T-helper 22 cell (primary cell): ENCODE measurements at places on chromosomes 11 and 22.

DNA sequence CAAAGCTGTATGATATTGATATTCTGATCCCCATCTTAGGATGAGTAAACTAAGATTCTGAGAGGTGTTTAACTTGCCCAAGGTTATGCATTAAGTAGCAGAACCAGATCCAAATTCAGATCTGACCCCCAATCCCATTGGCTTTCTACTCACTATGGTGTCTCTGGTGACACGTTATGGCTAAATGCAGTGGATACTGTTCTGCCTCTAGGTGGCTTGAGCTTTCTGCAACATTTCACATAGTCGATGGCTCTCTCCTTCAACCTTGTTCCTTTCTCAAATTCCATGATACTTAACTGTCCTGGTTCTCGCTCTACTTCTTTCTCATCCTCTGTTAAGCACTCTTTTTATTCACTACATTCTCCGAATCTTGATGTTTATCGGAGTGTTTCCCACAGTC, 9.4 kb downstream of the C11orf97 start:
- DNase-seq: no peak

- no peak for DNase-seq
These were observed 134.7 kb downstream of the JRKL start for GRCh38 chr11:96524475-96524874.

DNA sequence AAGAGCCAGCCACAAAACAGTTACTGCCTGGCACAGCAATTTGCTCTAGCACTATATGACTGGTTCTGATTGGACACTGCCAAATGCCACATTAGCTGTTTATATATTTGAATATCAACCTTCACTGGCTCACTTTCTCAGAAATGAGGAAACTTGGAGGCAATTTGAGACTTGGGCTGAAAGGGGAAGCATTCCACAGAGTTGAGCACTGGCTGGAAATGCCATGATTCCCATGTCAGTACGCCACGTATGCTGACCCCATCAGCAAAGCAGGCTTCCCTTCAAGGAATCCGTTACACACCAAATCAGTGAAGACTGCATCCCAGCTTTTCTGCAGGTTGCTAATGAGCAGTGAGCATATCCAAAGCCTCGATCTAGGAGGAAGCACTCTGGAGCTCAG, 34.7 kb downstream of the GALNT18 start:
- no peak for DNase-seq

- no peak for DNase-seq
These were observed 157.4 kb downstream of the COMMD9 start for GRCh38 chr11:36131721-36132397.

DNA sequence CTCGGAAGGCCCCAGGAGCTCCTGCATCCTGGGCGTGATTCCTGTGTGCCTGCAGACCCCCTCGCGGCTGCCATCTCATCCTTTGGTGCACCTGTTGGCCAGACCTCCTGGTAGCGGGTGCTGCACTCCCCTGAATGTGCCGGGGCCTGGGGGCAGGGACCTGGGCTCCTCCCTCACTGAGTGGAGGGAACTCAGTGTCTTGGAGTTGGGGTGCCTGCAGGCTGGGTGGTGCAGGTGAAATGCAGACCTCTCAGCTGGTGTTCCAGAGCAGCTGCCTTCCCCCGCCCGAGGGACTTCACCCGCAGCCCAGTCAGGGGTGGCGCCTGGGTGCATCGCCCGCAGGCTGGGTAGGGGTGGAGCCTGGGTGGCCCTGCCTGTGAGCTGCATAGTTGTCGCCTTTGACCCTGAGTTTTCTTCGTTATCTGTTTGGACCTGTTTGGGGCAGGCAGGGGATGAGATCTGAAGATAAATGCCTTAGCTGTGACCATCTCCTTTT, 31.4 kb downstream of the LRP5 start:
- DNase-seq: no peak

DNA sequence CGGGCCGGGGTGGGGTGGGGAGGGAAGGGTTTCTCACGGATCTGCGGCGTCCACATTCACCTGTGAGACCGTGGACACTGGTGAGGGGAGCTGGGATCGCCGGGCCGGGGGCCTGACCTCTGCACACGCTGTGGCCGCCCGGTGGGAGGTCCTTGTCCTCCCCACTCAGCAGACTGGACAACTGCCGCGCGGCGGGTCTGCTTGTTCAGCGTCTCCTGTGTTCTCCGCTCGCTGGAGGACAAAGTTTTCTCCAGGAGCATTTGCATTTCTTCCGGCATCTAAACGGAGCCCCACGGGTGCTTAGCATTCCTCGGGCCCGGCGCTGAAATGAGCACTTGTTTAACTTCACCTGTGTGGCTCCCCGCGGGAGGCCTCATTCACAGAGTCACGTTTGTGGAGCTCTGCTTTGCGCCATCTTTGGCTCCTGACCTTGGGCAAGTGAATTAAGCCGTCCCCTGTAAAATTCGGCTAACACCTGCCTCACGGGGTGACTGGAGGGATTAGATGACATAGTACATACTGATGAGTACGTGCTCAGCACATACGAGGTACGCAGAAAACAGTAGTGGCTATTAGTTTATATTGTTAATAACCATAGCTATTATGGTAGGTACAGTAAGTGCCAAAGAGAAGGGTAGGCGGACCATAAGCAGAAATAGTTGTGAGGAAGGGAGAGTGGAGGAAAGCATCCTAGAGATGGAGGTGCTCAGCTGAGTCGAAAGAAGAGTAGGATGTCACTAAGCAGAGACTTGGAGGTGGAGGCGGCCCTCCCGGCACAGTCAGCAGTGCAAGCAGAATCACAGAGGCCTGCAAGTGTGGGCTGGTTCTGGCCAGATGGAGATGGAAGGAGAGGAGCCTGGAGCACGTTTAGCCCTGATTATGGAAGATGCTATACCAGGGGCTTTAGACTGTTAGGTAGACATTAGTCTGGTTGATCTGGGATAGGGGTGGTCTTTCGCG, 885 bp downstream of the TRMU start:
- no peak for DNase-seq

DNA sequence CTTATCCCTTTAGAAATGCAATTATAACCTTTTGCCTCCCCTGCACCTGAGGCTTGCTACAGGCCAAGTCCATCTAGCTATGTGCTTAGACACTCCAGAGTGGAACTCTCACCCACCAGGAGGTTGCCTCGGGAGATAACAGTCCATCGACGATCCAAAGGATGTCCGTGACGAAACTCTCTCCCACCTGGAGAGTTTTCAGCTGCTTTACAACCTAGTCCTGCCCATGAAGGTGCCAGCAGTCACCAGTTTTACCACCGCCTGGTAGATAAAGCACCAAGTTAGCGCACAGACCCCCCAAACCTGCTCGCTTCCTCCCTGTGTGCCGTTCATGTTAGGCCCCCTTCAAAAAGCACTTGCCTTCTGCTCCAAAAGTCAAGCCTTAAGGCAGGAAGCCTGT, 53.1 kb upstream of the SHISAL1 start:
- no peak for DNase-seq

DNA sequence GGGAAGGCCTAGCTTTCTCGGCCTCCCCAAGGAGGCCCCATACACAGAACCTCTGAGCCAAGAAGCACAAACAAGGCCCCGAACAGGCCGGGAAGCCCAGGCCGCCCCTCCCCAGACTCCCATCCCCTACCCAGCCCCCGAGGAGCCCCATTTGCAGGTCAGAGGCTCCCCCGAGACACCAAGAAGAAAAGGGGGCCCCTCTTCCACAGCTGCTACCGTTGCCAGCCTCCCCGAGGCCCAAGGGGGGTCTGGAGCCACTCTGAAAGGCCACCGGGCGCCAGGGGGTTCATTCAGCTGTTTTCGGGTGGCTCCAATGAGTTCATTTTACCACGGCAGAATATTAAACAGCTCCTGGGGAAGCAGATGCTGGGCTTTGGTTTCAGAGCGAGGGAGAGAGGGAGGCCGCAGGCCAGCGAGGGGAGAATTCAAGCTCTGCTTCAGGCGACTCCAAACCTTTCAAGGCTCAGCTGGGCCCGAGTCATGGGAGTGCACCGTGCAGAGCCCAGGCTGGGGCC, 28.5 kb downstream of the MN1 start:
- DNase-seq: no peak

- no peak for DNase-seq
These were observed 484.0 kb downstream of the ETS1 start for GRCh38 chr11:128103278-128103873.

DNA sequence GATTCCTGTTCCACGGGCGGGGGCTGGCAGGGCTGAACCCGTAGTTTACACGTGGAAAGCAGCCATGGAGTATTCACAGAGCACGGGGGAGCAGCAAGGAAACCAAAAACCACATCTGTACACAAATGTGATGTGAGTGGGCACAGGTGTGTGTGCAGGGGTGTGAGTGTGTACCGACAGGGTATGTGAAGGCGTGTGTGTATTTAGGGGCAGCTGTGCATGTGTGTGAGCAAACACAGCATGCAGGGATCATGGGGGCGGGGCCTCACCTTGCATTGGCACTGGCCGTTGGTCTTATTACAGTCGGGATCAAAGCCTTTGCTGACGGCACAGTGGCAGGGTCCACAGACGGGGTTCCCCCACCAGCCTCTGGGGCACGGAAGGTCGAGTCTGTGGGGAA, 58.4 kb downstream of the TRMU start:
- no peak for DNase-seq

DNA sequence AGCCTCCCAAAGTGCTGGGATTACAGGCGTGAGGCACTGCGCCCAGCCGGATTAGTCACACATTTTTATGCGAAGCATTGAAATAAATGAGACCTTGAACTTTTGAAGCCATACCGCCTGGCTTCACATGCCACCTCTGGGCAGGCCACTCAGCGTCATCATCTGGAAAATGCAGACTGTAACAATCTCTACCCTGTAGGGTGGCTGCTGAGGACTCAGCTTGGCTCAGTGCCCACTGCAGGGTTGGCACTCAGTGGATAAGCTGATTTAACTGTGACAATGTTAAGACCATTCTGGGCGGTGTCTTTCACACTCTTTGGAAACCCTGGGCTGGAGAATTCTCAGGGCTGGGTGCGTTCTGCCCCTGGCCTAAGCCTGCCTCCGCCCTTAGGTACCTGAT, 8.5 kb downstream of the SH3BP1 start:
- DNase-seq: no peak

DNA sequence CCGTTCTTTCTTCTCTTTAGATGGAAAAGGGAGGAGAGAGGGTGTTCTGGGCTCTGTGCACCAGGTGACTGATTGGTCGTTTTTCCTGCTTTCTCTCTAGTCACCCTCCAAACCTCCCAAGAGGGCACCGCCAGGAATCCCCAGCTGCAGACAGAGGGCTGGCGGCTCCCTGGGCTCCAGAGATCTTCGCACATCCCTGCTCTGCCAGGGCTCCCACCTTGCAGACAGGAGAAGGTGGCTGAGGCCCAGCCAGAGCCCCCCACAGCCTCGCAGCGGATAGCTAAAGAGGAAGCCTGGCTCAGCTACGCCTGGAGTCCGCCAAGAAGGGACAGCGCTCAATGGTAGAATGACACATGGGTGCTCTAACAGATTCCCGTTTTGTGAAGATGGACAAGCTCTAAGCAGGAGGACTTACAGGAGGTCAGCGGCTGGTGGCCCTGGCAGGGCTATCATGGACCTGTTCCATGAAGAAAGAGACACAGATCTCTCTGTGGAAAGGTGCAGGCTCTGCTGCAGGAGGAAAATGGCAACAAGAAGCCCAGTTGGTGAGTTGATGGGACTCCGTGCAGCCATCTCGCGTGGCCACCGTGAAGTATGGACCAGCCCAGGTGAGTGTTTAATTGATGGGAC, 976.9 kb downstream of the BRD1 start:
- DNase-seq: no peak

DNA sequence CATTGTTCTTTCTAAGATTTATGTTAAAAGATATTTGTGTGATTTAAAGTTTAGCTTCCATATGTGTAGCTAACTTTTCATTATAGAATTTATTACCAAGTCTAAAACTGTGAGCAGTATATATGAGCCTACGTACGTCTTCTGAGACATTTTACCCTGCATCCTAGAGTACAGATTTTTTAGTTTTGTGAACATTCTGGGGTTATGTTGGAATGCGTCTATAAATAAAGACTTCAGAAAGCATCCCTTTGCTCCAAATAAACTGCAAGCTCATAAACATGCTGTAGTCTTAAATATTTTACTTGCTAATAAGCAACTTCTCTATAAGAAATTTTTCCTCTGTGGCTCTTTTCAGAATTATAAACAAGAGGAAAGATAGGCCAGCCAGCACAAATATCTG, 236.5 kb downstream of the DDX10 start:
- DNase-seq: no peak

DNA sequence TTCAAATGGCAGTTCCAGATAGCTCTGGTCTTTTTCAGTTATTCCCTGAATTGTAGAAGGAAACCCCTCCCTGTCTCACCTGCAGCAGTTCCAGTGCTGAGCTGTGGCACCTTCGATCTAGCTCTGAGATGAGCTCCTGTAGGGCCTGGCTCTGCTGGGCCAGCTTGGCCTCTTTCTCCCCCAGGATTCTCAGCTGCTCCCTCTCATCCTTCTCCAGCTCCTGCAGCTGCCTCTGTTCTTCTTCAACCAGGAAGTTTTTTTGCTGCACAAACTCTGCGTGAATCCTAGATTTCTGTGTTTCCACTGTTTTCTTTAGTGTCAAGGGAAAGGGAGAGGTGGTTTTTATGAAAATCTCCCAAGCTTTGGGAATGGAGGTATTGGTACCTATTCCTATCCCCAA, 5.3 kb downstream of the TRIM21 start:
- no peak for DNase-seq

DNA sequence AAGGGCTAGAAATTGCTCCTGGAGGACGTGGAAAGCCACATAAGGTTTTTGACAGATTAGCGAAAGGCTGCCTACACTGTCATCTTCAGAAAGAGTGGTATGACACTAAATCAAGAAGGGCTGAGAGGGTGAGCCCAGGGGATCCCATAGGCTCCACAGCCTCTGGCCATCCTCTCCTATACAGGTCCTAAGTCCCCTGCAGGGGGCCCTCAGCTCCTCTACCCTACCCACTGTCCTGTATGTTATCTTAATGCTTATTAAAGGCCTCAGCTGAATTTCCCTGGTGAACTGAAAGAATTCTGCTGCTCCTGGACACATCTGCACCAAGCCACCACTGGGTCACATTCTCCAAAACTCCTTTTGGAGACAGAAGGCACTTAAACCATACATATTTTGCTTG, 7.9 kb downstream of the KLHL22 start:
- DNase-seq: no peak

DNA sequence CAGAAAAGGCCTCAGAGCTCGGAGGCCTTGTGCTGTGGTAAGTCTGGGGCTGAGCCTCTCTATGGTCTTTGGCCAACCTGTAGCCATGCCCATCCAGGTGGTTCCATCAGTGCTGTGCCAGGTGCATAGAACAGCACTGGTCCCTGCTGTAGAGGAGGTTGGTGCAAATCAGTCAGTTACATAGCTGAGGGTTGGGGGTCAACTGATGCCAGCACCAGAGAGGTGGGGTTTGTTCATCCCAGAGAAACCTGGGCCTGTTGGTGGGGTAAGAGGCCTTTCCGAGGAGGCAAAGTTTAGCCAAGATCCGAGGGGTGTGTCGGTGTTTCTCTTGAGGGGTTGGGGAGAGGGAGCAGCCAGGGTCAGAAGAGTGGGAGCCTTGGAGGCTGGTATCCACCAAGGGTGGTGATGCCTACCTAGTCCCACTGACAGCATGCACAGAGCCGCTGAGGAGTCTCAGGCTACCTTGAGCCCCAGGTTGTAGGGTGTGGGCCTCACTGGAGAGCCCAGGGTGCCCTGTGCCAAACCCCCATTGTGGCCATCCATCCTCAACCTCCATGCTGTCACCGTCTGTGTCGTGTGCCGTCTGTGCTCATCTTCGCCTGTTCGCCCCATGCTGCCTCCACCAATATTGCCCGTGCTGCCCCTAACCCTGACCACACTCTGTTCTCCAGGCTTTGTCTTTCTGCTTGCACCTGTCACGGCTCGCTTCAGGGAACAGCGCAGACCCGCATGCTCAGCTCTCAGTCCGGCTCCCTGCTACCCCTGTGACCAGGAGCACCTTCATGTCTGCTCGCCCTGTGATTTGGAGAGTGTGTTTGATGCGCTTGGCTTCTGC, 78.7 kb upstream of the SUSD2 start:
- DNase-seq: no peak

- no peak for DNase-seq
These were observed 4.9 kb upstream of the PTS start for GRCh38 chr11:112221274-112221835.
